Lower lobe of right lung (tissue), 2 donors: ENCODE measurements at places on chromosomes 2 and 18. TPM values are rescaled to one million over a fixed set of nuclear protein-coding genes. Genes with fewer than 3 reads are reported as not detected.

Gene DIPK1C
- total RNA-seq, result not detected

Gene C1QL2
- total RNA-seq, result not detected

Gene AQP12B
- total RNA-seq, result not detected

Gene WDCP
- total RNA-seq, result 10.5 TPM

DNA sequence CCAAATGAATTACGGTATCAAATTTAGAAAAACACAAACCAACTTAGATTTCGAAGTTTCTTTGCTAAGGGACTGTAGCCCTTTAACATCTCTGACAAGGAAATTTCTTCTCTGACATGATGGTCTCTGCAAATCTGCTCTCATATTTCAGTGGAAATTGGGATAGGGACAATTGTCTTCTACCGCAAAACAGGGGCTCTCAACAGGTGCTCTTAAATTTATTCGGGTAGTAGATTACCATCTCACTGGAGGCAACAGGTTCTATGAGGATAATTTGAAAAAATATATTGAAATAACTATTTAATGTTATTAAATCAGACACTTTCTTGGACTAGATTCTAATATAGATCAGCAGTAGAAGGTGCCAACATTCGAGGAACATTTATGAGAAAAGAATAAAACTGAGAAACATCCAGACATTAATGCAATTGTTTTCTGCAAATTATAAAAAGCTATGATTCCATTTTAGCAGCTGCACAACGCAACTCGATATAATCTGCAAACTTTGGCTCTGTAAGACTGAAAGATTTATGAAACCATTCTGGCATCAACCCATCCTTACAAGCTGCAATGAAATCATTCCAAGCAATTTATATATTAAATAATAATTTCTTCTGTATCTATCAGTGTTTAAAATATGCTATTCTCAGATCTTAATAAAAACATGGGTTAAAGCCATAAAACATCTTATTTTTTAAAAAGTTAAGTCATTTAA, 10.0 kb upstream of the BCL2 start:
- no peak for DNase-seq

GRCh38 chr2:190916829-190917228, 36.2 kb downstream of the GLS start:
- DNase-seq, result no peak

DNA sequence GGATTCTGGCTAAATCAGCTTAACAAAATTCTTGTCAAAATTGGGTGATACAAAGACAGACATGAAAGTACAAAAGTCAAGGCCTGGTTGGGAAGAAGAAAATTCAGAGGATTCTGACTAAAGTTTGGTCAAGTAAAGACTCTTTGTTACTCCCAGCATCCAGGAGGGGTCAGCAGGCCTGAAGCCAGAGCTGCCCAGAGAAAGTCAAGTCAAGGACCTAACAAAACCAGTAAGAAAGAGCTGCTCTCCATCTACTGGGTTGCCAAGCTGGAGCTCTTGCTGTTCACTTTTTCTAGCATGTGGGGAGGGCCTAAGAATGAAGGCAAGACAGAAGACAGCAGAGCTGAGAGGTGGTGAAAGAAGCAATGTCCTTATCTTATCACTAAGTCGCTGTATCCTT, 143.3 kb downstream of the C1D start:
- no peak for DNase-seq

- no peak for DNase-seq
These were observed 408.7 kb upstream of the HS6ST1 start for GRCh38 chr2:128727404-128727803.

DNA sequence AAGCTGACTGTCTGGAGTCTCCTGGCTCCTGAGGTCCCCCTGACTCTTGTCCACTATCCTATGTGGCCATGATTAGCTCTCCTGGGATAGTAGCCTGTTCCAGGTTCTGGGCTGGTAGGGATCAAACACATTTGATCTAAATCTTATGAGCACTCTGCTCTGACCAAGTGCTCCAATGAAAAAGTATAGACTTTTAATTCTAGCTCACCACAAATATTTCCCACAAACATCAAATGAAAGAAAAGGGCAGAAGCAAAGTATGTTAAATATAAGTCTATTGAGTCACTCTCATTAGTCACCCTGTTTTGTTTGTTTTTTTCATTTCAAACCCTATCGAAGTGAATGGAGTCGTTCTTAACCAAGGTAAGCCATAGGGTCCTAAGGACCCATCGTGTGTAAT, 39.7 kb upstream of the NEDD4L start:
- DNase-seq, result no peak

- DNase-seq, result no peak
These were observed 19.4 kb downstream of the AAK1 start for GRCh38 chr2:69624131-69624530.
